Stimulated activated CD8-positive, alpha-beta memory T cell treated with anti-CD3 and anti-CD28 coated beads, Interleukin-4, amount 100 ng/mL, for 1 hour (primary cell): ENCODE measurements at places on chromosomes 12 and 14.

DNA sequence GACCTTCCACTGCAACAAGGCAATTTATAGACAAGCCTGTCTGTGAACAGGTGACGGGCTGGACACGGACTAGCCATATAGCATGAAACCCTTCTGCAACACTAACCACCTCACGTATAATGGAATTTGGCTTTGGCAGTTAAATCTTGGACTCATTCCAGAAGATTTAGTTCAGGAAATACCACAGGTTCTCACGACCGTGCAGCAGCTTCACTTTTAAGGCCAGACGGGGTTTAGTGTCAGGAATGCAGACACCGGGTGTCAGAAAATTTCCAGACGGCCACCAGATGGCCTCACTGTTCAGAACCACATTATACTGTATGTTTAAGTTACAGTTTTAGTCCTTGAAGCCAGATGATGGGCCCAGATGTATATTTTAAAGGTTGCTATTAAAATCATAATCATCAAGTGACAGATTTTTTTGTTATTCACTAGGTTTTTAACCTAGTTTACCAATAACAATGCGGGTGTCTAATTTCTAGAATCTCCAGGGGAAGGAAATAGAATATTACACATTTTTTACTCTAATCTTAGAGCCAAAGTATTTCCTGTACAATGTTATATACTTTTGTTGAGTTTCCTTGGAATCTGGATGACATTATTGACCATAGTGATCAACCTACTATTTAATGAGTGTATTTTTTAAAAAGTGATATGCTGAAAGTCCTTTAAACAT lies 90.5 kb upstream of the TMPO start:
- DNase-seq = no peak

DNA sequence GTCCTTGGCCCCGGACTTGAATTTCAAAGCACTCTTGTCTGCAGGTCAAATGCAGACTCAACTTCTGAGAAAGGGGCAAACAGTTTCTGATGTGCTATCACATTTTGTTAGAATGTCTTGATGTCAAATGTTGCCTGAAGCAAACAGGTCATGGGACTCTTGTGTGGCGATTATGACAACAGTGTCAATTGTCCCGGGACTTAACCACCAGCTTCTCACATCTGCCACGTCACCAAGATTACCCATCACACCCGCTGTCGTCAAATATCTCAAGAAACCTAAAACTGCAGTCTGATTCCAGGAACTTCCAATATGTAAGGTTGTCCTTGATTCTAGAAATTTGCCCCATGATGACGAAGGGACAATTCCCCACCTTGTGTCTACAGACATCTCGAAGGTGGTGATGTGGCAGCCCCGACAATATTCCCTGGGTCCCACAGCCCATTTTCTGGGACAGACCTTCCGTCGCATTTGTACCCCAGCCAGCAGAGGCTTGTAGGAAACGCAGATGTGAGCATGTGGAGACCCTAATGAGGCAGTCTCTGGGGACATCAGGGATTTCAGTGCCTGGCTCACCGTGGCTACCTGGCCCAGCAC lies 21.3 kb downstream of the LRTM2 start:
- no peak for DNase-seq

DNA sequence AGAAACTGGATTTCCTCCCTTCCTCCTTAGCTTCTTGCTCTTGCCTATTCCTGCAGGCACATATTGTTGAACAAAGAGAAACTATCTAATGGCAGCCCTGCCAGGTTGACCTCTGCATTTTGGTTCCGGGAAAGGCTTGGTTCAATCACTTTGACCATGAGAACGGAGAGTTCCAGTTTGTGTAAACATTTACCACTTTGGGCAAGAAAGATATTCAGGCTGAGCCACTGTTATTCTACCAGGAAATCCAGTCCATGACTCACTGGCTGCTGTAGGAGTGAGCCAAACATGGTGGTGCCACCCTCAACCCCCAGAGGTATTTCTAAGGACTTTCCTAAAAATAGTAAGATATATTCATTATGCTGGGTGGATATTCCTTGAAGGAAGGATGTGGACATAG lies 242.2 kb upstream of the OR4E1 start:
- no peak for DNase-seq

- DNase-seq = no peak
Observed at GRCh38 chr12:54967461-54967860, 17.1 kb downstream of the TESPA1 start.

- no peak for DNase-seq
Observed at GRCh38 chr14:30158299-30158698, 230.7 kb upstream of the PRKD1 start.

DNA sequence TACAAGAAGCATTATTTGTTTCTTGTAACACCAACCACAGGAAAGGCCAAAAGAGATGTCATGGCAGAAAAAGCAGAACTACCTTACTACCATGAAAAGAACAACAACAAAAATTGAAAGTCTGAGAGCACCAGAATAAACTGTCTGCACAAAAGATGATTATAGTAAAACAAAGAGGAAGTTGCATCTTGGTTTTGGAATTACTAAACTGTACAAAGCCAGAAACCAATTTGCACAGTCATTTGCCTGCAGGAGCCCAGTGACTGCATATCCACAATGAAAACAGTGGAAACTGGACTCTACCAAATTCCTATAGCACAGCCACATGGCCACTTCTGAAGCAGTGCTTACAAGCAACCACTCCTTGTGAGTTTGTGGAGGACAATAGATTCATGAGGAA lies 276.2 kb downstream of the SSPN start:
- no peak for DNase-seq

- DNase-seq = no peak
Observed at GRCh38 chr12:62282057-62282774, 22.0 kb downstream of the USP15 start.
